ENCODE measurements at places on chromosomes 7 and 10.

DNA sequence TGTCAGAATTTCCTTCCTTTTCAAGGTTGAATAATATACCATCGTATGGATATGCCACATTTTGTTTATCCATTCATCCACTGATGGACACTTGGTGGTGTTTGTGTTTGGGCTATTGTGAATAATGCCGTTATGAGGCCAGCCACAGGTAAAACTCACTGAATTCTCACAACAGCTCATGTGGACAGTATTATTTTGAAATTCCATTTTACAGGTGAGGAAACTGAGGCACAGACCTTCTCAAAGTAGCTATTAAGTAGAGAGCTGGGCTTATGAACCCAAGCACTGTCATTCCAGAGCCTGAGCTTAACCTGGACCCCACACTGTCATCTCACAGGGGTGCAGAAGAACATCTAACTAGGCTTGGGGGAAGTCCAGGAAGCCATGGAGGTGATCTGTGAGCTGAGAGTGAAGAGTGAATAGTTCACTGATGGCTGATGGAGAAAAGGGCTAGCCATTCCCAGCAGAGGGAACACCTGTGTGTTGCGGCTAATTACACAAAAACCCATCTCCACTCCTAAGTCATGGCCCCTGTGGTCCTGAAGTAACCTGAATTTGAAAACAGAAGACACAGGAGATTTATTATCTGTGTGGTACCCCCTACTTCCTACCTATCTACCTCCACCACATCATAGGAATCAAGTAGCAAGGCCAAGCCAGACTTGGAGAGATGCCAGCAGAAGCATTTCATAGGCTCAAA, 8.7 kb downstream of the INMT start:
- DNase-seq, result no peak

DNA sequence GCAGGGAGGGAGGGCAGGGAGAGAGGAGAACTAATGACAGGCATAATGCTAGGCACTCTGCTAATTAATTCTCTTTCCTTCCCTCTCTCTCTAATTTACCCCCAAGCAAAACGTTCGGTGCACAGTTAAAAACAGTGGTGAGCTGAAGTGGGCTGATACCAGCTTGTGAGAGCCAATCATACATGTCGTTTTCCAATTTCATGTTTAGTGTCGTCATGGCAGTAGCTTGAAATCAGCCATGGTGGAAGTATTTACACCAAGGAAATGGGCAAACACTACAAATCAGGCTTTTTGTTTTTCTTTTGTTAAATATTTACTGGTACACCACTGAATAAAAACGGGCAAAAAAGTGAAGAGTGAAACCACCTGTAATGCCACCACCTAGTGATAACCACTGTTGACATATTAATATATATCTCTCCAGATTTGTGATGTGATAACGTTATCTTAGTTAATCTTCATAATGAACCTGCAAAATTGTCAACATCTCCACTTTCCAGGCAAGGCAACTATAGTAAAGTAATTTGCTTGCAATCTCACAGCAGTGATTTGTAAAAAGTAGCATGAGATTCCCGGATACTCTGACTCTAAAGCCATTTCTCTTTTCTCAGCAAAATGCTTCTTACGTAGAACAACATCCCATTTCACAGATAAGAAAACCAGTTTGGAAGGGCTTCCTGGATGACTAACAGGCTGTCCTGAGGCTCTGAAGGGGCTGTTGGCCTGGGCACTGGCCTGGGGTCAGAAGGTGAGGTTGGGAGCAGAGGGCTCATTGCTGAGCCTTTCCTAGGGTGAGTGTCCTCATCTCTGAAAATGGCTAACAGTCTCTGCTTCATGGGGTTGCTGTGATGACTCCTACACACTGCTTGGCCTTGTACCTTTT, 83.7 kb downstream of the ATXN7L1 start:
- DNase-seq, result no peak

GRCh38 chr7:140990193-140990962, 24.4 kb downstream of the MRPS33 start:
- DNase-seq, result no peak

- no peak for DNase-seq
Measured at GRCh38 chr7:9125246-9125645, 691.8 kb downstream of the NXPH1 start.

DNA sequence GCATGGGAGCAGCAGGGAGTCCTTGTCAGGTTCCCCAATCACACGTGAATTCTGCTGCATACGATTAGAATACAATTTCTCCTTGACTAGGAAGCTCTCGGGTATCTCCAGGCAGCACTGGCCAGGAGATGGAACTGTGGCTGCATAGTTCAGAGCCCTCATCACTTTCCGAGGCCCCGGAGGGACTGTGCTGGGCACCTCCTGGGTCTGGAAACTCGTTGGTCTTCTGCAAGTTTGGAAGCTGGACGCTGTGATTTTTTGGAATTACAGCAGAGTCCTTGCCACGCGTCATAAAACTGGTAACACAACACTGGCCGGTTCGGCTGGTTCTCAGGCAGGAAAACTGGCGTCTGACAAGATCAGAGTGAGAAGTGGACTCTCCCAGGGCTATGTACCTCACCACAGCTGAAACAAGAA, 216.1 kb downstream of the CCDC3 start:
- DNase-seq, result no peak

DNA sequence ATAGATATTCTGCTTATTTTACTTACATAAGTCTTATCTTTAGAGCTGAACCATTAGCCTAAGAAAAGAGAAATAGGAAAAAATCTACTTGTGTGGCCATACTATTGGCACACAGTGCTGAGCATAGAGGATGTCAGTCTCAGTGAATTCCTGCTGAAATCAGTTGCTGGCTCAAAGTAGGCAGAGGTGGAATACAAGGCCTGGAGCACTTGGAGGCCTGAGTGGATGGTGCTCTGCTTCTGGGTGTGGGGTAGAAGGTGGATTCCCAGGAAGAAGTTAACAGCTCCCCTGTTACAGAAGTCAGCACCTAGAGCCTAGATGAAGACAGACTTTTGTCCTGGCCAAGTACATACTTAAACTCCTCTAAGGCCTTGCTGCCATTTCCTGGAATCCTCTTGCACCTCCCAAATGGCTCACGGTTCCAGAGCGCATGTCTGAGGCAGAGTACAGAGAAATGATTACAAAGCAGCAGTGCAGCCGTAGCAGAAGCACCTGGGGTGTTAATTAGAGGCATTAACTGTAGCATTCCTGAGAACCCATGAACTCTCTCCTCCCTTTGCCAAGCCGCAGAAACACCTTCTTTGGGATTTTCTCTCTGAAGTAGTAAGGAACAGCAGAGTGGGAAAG, 18.0 kb upstream of the XPNPEP1 start:
- DNase-seq, result no peak

GRCh38 chr7:146948703-146949102, 832.1 kb downstream of the CNTNAP2 start:
- DNase-seq, result no peak

DNA sequence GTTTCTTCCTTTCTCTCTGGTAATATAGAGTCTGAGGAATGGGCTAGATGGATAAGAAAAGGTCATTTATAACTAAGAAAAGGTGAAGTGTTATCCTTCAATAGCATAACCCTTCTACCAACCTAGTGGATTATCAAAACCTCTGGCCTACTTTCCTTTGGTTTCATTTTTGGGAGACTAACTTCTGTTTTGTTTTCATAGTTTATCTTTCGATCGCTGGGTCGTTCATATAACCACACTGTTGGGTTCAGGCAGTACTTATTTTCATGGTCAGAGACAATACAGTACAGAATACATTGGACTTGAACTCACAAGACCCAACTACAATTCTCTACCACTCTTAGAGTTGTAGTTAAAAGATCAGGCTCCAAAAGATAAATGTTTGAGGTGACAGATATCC, 86.5 kb downstream of the UBE2H start:
- no peak for DNase-seq

- DNase-seq, result no peak
Measured at GRCh38 chr10:131865223-131865917, 35.4 kb upstream of the PPP2R2D start.

Measured in NCI-H2029 (cell line).